ENCODE measurements at places on chromosomes 11 and 22.

- no peak for DNase-seq
Observed at GRCh38 chr22:37892566-37893335, 13.3 kb upstream of the MICALL1 start.

DNA sequence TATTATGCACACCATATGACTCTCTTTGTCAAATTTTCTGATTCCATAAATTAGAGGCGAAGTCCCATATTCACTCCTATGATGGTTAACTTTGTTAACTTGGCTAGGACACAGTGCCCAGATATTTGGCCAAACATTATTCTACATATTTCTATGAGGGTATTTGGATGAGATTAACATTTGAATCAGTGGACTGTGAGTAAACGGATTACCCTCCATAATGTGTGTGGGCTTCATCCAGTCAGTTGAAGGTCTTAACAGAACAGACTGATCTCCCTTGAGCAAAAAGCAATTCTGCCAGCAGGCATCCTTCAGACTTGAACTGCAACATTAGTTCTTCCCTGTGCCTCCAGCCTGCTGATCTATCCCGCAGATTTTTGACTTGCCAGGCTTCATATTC, 69.9 kb downstream of the FZD4 start:
- DNase-seq: no peak

- DNase-seq: no peak
Observed at GRCh38 chr22:46022881-46023512, 46.0 kb upstream of the WNT7B start.

GRCh38 chr11:78653294-78653909, 78.7 kb upstream of the NARS2 start:
- no peak for DNase-seq

DNA sequence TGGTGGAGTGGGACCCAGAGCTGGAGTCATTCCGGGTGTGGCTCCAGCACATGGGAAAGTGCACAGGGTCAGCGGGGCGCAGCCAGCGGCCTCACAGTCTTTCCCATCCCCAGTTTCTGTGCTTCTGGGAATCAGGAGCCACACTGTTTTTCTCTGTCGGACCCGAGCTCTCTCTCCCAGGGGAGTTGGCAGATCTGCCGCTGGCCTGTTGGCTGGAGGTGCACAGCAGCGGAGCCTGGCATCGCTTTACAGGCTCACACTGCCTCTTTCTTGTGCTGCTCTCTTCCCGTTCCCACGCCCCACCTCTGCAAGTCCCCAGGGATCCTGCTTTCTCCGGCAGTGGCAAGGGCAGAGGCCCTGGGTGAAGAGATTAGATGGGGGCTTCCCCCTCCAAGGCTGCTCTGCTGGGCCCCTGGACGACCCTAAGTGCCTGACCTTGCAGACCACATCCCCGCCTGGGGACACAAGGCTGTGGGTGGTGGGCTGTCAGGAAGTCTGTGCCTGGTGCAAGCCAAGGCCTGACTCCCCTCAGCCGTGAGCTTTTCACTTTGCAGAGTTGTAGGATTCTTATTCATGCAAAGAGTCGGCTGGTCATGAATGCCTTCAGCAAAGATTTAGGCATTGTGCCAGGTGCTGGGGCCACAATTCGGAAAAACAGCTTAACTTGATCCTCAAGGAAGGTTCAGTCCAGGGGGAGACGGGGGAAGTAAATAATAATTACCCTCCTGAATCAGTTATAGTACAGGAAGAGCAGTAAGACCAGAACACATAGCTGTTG, 116.3 kb downstream of the TIMP3 start:
- no peak for DNase-seq

DNA sequence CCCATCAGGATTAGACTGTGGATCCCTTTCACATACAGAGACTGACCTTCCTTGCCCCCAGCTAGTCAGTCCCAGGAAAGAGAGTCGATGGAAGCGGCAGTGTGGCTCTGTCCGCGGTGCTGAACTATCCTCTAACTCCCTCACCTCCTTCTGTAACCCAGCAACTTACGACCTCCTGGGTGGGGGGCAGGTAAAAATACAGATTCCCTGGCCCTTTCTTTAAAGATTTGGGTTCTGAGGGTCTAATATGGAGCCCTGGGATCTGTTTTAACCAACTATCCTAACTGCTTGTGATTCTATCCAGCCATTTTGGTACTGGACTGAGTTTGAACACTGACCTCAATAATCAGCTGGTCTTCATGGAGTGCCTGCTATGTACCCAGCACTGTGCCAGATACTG, 23.2 kb downstream of the MFNG start:
- no peak for DNase-seq

DNA sequence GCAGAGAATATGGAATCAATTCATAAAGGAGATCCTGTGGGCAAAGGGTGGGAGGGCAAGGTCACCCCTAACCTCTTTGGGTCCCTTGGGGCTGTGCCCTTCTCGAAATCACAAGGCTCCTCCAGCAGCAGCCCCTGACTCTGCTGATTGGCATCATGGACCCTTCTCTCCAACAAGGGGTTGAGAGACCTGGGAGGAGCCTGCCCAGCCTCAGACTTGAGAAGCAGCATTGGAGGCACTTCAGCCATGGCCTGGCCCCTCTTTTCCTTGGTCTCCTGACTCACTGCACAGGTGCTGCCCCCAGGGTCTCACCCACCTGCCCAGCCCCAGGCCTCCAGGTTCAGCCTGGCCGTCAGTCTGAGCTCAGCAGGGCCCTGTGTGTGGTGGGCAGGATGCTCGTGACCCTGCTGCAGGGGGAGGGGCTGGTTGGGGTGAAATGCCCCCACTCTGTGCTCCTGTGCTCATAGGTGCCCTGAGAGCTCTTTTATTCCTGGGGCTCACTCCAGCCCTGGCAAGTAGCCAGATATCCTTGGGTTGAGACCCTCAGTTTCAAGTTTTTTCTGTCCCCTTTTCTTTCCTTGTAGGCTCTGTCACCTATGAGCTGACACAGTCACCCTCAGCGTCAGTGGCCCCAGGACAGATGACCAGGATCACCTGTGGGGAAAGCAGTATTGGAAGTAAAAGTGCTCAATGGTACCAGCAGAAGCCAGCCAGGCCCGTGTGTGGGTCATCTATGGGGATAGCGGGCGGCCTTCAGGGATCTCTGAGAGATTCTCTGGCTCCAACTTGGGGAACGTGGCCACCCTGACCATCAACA, 110.8 kb downstream of the GGTLC2 start:
- no peak for DNase-seq

- no peak for DNase-seq
Observed at GRCh38 chr11:6667733-6668374, 12.2 kb upstream of the DCHS1 start.

DNA sequence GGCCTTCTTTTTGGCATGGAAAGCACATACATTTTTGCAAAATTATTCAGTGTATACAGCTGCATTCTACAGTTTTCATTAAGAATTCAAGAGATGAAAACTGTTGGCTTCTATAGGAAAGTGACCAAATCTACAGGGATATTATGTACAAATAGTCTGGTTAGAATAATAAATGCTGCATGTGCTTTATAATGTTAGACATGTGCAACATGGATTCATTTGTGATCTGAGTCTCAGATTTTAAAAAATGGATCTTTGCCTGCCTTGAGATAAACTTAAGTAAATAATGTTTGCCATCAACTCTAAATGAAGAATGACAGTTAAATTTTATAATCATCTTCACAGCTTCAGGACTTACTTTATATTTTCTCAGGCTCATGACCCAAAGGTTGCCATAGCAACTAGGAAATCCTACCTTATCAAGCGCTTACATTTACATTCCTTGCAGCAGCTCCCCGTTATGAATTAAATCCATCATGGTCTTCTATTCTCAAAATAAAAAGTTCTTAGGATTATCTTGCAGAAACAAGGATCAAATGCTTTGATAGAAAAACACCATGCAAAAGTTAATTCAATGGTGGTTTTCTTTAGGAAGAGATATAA, 200.2 kb downstream of the CADM1 start:
- DNase-seq: no peak

DNA sequence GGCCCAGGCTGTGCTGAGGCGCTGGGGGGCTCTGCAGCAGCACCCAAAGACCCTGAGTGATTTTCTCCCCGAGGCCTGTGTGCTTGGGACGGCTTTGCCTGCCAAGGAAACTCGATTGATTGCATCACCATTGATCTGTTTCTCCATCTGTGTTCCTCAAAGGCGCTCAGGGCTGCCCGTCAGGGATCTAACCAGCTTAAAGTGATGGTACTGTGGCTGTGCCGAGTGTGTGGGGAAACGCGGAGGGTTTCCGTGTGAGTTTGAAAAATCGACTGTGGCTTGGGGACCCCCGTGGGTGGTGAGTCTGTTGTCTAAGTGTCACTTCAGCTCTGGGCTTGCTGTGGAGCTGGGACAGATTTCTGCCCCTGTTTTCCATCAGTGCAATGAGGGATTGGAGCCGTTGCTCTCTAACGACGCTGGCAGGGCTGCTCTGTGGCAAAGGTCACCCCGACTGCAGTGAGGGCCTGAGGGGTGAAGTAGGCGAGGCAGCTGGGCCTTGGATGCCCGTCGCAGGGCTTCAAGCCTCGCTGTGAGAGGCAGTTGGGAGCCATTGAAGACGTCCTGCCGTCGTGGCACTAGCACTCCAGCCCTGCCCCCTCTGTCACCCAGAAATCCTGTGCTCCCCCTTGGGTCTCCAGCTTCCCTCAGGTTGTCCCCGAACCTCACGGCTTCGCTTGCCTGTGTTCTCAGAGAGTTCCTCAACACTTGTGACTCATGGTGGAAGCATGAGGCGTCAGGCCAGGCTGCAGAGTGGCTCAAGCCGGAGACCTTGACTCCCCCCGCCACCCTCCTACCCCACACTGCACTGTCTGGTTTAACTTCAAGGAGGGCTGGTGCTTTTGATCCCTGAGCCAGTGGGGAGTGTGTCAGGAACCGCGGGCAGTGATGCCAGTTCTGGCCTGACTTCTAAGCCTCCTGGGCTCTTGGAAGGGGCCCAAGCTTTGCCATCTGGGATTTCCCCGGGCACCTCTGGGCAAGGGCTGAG, 21.8 kb downstream of the CACNA1I start:
- peak; percentile 86 for DNase-seq

DNA sequence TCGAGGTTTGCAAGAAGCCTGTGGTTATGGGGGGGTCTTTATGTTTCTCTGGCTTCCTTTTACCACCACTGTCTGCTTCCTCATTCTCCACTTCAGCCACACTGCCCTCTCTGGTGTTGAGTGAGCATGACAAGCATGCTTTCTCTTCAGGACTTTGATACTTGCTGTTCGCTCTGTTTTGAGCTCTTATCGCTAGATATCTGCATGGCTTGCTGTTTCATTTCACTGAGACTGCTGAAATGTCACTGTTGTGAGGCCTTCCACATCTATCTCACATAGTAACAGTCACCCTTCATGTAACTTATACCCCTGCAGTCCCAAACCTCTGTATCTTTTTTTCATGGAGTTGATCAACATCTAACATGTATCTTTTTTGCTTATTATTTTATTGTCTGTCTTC, 59.8 kb downstream of the TMEM135 start:
- peak; percentile 9 for DNase-seq

- DNase-seq: no peak
Observed at GRCh38 chr11:13302420-13302958, 24.9 kb downstream of the BMAL1 start.

DNA sequence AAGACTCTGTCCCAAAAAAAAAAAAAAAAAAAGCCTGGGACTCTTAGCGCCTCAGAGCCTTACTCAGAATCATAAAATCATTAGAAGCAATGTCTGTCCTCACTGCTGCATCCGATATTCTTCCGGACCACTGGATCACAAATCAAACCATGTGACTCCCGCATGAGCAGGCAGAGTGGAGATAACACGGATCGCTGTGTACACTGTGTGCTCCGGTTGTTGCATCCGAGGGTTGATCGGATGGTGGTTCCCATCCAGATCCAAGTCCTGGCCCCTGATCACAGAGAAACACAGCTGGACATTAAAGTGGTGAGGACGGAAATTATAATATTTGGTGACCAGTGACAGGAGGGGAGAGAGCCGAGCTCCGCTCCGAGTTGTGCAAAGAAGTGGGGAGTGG, 9.7 kb upstream of the TXNRD2 start:
- no peak for DNase-seq

GRCh38 chr11:59415111-59415510, 11.1 kb downstream of the OR5A2 start:
- no peak for DNase-seq

GRCh38 chr11:17883946-17884345, 128.9 kb downstream of the SERGEF start:
- no peak for DNase-seq

GRCh38 chr22:24434471-24435322, 7.3 kb downstream of the ADORA2A start:
- DNase-seq: no peak

GRCh38 chr11:87361891-87362290, 324.2 kb downstream of the TMEM135 start:
- no peak for DNase-seq

GRCh38 chr11:133955081-133955891, 1.5 kb downstream of the IGSF9B start:
- DNase-seq: no peak

GRCh38 chr11:31818874-31819331, 7.8 kb upstream of the PAX6 start:
- DNase-seq: no peak

- no peak for DNase-seq
Observed at GRCh38 chr11:111301004-111301841, 2.9 kb downstream of the POU2AF3 start.

DNA sequence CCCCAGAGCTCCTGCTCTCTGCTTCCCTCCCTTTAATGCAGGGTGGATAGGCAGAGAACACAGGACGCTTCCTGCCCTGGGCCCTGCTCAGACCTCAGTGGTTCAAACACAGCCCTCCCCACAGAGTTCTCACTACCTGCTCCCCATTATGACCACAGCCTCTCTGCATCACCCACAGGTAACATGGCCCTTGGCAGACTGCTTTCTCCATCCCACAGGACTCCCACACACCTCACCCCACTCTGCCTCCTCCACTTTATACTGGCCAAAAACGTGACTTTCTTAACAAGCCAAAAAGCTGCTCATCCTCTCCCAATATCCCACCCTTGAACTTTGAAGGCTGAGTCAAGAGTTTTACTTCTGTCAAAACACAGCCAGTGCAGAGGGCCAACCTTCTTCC, 33.8 kb downstream of the BUD13 start:
- no peak for DNase-seq

DNA sequence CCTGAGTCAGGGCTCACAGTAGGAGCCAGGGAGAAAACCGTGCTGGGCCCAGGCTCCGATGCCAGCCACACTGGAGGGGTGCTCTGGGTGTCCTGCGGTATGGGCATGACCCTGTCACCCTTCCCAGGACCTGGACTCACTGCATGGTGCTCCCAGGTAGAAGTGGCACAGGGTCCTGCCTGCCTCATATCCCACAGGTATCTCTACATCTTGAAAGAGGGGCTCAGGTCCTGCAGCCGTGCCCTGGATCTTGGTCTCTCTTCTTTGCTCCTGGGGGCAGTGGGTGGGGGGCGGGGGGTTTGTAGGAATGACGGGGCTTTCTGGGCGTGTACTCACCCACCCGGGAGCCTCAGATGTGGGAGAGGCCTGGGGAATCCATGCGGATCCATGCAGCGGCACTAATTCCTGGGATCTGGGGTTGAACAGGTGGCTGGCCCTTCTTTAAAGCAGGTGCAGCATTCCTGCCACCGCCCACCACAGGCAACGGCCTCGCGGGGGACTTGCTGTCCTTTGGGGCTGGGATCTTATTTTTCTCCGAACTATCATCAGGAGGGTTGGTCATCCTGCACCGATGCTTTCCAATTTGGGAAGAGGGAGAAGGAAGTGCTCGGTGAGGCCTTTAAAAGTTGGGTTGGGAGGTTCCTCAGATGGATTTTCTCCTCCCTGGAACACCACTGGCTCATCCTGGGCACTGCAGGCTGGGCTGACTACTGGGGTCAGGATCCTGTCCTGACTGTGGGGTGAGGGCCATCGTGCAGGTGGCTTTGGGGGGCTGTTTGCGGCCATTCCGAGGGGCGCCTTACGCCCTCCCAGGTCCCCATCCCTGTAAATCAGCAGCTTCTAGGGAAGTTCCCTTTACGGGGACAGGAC, 886.4 kb downstream of the BRD1 start:
- no peak for DNase-seq

Data from H54 (cell line).